ENCODE measurements at places on chromosomes 4 and X.

DNA sequence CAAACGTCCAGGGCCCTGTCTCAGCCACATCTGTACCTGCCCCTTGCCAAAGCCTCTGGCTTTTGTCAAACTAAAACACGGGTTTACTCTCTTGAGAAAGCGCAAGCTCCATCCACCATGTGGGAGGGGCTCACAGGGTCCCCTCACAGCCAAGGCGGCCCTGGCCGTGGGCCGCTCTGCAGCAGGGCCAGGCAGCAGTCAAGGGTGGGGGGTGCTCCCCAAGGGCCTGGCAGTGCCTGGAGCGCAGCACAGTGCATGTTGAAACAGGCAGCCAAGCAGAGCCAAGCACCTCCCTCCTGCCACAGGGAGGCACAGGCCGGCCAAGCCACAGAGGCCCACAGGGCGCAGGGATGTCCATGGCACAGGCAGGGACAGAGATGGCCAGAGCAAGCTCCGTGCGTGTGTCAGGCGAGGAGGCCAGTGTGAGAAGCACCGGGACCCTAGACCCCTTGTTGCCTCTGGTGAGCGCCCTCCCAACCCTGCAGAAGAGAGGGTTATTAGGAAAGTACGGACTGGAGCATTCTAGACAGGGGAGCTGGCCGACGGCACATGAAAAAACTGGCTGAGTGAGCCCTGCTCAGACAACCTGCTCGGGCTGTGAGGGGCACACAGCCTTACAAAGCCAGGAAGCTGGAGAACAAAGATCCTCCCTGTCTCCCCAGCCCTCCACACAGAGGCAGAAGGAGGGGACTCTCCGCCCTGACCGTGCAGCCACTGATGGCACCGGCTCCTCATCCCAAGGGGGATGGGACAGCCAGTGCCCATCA lies 39.0 kb downstream of the FAM53A start:
- DNase-seq, result no peak

- no peak for DNase-seq
Observed at GRCh38 chrX:13144927-13145655, 100.7 kb upstream of the FAM9C start.

DNA sequence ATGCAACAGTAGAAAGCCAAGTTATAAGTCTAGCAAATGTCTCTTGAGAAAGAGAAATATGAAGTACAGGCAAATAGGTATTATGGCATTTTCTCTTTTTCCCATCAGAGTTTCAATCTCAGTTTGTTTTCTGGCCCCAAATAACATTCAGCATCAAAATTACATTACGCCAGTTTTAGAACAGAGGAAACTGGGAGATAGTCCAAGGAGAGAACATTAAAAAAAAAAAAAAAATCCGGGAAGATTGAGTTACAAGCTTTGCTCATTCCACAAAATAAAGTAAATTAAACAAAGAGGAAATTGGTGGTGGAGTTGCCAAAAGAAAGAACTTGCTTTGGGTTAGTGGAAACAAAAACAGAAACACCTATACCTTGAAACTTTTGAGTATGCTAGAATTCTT lies 50.4 kb upstream of the IL13RA2 start:
- no peak for DNase-seq

DNA sequence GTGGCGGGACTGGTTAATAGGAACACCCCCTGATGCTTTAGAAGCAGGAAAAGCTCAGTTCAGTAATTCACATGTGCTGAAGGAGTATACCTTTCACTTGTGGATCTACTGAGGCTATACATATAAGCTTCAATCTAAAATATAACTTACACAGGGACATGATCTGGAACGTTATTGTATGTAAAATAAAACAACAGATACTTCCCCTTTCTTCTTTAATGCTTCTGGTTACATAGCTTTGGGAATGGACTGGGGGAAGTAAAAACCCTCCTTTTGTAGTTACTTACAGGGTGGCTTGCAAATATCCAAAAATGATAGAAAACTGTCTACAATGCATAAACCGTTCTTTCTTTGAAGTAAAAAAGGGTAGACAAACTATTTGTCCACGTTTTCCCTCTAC lies 1.9 kb downstream of the FGG start:
- DNase-seq, result no peak

- DNase-seq, result no peak
Observed at GRCh38 chr4:106530024-106530361, 161.4 kb upstream of the GIMD1 start.

DNA sequence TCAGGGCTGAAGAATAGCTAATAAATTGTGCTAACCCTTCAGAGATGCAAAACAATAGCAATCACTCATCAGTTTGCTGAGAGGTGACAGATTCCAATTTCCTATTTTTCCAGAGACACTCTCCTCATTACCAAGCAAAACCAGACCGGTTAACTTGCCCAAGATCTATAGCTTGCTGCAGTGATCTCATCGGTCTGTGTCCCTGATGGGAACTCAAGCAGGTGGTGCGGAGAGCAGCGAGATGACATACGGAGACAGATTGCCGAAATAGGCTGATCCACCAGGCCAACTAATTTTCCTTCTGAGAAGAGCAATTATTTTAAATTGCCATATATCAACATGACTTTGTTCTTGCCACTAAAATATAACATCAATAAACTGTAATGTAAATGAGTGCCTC lies 10.5 kb upstream of the DCHS2 start:
- DNase-seq, result no peak

DNA sequence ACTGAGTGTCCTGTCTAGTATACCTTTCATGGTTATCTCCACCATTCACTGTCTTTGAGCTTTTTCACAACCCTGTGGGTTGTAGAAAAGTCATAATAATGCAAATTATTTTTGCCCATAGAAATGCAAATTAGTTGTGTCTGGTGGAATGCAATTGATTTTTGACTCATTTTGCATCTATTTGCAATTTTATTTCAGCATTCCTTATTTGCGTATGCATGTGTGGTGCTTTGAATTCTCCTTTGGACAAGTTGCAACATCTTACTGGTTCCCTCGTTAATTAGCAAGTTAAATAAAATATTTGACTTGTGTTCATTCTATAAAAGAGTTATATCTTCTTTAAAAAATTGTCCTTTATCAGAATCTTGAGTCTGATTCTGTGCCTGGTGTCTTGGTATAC lies 297.3 kb upstream of the CASK start:
- DNase-seq, result no peak

- no peak for DNase-seq
Observed at GRCh38 chr4:61251129-61251528, 51.0 kb downstream of the ADGRL3 start.

GRCh38 chr4:105280338-105281123 lies 133.9 kb downstream of the TET2 start:
- no peak for DNase-seq

DNA sequence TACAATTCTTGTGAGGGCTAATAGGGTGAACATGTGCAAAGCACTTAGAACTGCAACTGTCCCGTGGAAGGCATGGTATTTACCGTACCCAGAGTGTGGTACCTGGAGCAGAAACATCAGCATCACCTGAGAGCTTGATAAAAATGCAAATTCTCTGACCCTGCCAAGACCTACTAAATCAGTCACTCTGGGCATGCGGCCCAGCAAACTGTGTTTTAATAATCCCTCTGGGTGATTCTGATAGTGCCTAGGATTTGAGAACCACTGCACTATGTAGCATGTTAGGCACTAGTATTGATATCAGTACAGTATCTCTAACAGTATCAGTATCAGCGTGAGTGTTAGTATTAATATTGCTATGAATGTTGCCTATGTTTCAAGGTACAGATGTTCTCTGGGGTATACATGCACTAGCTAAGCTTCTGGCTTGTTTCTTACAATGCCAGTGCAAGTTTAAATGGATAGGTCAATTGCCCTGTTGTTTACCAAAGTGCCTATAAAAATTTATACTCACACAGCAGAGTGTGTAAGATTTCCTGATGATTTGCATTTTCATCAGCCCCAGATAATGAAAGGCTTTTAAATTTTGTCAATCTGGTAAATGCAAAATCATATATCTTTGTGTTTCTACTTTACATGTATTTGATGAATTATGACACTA lies 354.0 kb downstream of the HS3ST1 start:
- no peak for DNase-seq

DNA sequence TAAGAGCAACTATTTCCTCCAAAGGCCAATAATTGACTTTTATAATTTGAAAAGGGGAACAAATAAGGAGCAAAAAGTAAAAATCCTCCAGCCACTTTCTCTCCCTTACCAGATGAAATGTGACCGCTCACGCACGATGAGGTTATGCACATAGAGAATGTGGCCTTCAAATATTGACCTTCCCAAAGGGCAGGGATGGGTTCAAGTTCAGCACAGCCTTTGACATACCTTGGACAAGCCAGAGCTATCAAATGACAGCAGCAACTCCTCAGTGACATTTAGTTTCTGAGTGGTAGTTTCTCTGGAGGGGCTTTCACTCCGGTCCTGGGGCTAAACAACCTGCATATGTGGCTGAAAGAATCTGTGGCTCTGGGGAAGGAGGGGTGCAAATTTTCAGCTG lies 50.7 kb downstream of the AMOT start:
- DNase-seq, result no peak

Measured in GM13976 (cell line).